ENCODE measurements at places on chromosomes 7 and 10. TPM values are rescaled to one million over a fixed set of nuclear protein-coding genes. Genes with fewer than 3 reads are reported as not detected.
A peak's percentile ranks its signal among the peaks of the same experiment; 100 is the strongest.

Gene DHX32
- 25.1 TPM for total RNA-seq

DNA sequence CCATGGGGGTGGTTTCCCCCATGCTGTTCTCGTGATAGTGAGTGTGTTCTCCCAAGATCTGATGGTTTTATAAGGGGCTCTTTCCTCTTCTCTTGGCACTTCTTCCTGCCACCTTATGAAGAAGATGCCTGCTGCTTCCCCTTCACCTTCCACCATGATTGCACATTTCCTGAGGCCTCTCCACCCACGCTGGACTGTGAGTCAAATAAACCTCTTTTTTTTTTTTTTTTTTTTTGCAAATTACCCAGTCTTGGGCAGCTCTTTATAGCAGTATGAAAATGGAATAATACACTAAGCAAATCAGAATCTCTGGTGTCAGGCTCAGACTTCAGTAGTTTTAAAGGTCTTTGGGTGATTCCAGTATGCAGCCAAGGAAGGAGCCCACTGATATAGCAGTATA is 28.2 kb downstream of the TAS2R41 start:
- no peak for DNase-seq

DNA sequence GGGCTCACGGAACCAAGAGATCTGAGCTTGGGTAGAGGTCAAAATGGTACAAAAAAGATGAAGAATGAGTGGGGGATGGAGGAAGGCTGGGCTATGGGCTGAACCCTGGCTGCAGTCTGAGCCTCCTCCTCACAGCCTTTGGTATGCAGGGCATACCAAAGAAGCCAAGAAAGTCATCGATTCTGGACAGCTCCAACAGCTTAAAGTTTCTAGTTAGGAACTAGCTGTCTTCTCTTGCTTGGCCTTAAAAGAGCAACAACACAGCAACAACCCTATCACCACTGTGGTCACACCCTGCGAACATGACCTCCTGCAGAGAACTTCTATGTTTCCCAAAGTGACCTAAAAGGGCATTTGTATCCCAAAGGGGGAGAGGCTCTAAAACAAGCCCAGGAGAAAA is 126.1 kb upstream of the EFCAB10 start:
- no peak for DNase-seq

- peak; percentile 94 for DNase-seq
Measured at GRCh38 chr10:91409869-91410637, at the start of gene HECTD2. TSS of gene HECTD2 (plus strand) at chr10:91410344. CDS start at chr10:91410439, 95 bp downstream.

GRCh38 chr7:111654343-111654742 is 92.1 kb upstream of the IMMP2L start:
- no peak for DNase-seq

DNA sequence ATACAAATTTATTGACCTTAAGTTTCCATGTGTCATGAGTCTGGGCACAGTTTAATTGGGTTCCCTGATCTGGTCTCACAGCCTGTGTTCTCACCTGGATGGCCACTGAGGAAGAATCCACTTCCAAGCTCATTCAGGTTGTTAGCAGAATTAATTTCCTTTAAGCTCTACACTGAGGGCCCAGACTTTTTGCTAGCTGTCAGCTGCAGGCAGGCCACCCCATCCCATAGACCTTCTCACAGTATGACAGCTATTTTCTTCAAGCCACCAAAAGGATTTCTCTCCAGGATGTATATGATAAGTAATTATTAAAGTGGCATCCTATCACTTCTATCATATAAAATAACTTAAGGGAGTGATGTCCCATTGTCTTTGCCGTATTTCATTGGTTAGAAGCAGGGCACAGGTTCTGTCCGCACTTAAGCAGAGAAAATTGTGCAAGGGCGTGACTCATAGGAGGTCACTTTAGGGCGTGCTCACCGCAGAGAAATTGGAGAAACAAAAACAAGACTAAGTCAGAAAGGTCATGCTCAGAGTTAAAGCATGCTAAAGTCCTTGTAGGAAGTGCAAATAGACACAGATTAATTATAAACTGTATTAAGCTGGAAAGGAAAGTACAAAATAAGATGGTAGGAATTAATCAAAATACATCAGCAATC is 109.9 kb downstream of the AHR start:
- peak; percentile 81 for DNase-seq
